ENCODE measurements at places on chromosomes 6 and 20.

GRCh38 chr20:45097485-45098102 lies 3.3 kb downstream of the KCNS1 start:
- no peak for DNase-seq

- DNase-seq = no peak
These were observed 12.4 kb downstream of the SCML4 start for GRCh38 chr6:107811591-107812218.

- peak; percentile 92 for DNase-seq
These were observed 611 bp downstream of the NFYA start for GRCh38 chr6:41073203-41073967.

- DNase-seq = no peak
These were observed 70.9 kb downstream of the ARID1B start for GRCh38 chr6:156848123-156848522.

Measured in sigmoid colon (tissue), 7 donors.